A673 (cell line): ENCODE measurements at places on chromosomes 12 and 14. TPM values are rescaled to one million over a fixed set of nuclear protein-coding genes. Genes with fewer than 3 reads are reported as not detected.

GRCh38 chr12:13046964-13047363 is 2.8 kb downstream of the FAM234B start:
- peaks cover 7% of the 10 kb centered on the region for H3K4me1 ChIP-seq
- no peaks in the 10 kb centered on the region for H3K36me3 ChIP-seq
- no peak overlapping the region for H3K4me3 ChIP-seq
- no peak overlapping the region for H3K27ac ChIP-seq
- H3K27me3 ChIP-seq: no peaks in the 10 kb centered on the region
- no peak for DNase-seq

GRCh38 chr14:94480809-94481208 is 4.8 kb upstream of the SERPINA9 start:
- no peak for DNase-seq
- H3K27me3 ChIP-seq: peaks cover 13% of the 10 kb centered on the region

PZP gene
- not detected in 2 replicates for total RNA-seq

- H3K27me3 ChIP-seq: no peaks in the 10 kb centered on the region
- H3K27ac ChIP-seq: no peak overlapping the region
- no peak overlapping the region for H3K4me3 ChIP-seq
- no peaks in the 10 kb centered on the region for H3K4me1 ChIP-seq
Observed at GRCh38 chr14:24422694-24423601, 6.5 kb downstream of the CBLN3 start.

GRCh38 chr14:52729925-52730708 is at the start of gene STYX:
Gene STYX (plus strand): TSS chr14:52730166. CDS start chr14:52730475, 309 bp downstream.
- DNase-seq: peak; percentile 99
- peak within 1 kb of the TSS; percentile 93 for H3K27ac ChIP-seq
- H3K27me3 ChIP-seq: no peaks in the 10 kb centered on the region

- H3K36me3 ChIP-seq: no peaks in the 10 kb centered on the region
- no peak overlapping the region for H3K4me3 ChIP-seq
- no peak for DNase-seq
- H3K27ac ChIP-seq: no peak overlapping the region
- no peaks in the 10 kb centered on the region for H3K4me1 ChIP-seq
Observed at GRCh38 chr12:90842477-90842876, 112.5 kb downstream of the CCER1 start.

GRCh38 chr12:95177201-95177768 is 40.0 kb downstream of the FGD6 start:
- H3K4me3 ChIP-seq: no peak overlapping the region
- peaks cover 3% of the 10 kb centered on the region for H3K4me1 ChIP-seq
- DNase-seq: no peak
- no peak overlapping the region for H3K27ac ChIP-seq
- H3K36me3 ChIP-seq: no peaks in the 10 kb centered on the region

DNA sequence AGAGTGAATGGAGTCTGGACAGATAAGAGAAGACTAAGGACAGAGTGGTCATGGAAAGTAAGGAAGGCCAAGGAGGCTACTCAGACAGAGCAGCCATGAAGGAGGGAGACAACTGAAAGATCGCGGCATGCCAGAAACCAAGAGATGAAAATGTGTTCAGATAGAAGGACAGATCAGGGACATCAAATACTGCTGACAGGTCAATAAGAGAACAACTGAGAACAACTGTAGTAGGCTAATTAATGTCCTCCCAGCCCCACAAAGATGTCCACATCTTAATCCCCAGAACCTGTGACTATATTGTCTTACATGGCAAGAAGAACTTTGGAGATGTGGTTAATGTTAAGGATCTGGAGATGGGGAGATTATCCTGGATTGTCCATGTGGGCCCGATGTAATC is 15.0 kb upstream of the HELB start:
- no peaks in the 10 kb centered on the region for H3K4me1 ChIP-seq
- H3K27me3 ChIP-seq: peaks cover 4% of the 10 kb centered on the region
- H3K4me3 ChIP-seq: no peak overlapping the region
- no peak for DNase-seq
- H3K27ac ChIP-seq: no peak overlapping the region

DNA sequence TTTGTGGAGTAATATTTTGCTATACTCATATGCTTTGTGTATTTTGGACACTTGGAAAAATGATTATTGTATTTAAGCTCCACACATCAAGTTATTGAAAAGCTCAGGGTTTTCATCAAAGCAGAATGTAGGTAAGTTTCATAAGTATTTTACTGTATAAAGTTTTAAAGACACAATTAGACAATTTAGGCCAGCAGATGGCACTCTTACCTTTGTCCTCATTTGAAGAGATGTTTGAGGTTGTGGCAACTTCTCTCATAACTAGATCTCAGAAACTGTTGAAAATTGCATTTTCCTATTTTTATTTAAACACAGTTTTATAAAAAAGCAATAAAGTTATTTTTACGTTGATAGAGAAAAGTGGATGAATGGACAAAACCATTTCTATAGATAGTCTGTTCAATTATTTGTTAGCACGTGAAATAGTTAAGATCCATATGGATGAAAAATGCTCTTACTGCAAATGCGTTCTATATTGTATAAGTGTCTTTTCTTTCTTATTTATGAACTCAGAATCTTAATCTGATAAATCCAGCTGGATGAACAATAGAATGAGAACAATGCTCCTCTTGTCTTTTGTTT is 300.0 kb downstream of the AEBP2 start:
- peaks cover 8% of the 10 kb centered on the region for H3K27me3 ChIP-seq
- no peaks in the 10 kb centered on the region for H3K36me3 ChIP-seq
- peak; percentile 81 for DNase-seq
- no peak overlapping the region for H3K4me3 ChIP-seq

- no peaks in the 10 kb centered on the region for H3K4me1 ChIP-seq
- H3K36me3 ChIP-seq: no peaks in the 10 kb centered on the region
- no peak overlapping the region for H3K4me3 ChIP-seq
Observed at GRCh38 chr12:28938581-28939235, 210.4 kb upstream of the FAR2 start.

DNA sequence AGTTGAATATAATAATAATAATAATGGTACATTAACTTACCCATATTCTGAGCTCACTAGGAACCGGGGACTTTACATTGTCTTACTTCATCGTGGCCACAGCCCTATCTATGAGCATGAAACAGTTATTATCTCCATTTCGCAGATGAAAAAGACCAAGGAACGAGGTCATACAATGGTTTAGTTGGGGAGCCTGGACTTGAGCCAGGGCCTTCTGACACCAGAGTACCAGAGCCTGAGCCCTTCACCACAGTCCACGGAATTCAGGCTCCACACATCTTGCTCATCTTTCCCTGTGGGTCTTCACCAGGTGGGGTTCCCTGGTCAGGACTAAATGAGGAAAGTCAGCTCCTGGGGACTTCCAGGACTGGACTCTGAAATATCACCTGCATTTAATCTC is 31.3 kb upstream of the CMKLR1 start:
- H3K27me3 ChIP-seq: peaks cover 9% of the 10 kb centered on the region
- H3K4me3 ChIP-seq: no peak overlapping the region
- H3K36me3 ChIP-seq: no peaks in the 10 kb centered on the region
- H3K27ac ChIP-seq: no peak overlapping the region
- no peak for DNase-seq

DNA sequence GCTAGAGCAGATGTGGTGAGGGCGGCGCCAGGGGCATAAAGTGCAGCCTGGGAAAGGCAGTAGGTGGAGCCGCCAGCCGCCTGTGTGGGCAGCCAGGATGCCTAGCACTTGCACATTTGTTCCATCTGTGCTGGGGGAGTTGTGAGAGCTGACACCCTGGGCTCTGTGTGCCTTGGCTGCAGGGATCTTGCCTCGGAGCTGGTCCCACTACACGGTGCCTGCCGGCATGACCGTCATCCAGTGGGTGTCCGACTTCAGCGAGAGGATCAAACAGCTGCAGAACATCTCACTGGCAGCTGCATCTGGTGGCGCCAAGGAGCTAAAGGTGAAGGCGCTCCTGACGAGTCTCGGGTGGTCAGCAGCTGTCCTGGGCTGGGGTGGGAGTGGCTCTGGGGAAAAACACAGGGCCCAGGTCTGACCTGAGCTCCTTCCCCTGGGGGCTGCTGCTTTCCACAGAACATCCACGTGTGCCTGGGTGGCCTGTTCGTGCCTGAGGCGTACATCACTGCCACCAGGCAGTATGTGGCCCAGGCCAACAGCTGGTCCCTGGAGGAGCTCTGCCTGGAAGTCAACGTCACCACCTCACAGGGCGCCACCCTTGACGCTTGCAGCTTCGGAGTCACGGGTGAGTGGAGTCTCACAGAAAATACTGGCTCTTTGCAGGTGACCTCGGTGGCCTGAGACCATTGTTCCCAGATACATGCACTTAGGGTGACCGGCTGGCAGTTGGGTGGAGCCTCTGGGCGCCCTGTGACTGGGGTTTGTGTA is 37.4 kb downstream of the HSP90AA1 start:
- no peak overlapping the region for H3K27ac ChIP-seq
- peaks cover 83% of the 10 kb centered on the region for H3K36me3 ChIP-seq
- no peak overlapping the region for H3K4me3 ChIP-seq
- no peaks in the 10 kb centered on the region for H3K4me1 ChIP-seq

DNA sequence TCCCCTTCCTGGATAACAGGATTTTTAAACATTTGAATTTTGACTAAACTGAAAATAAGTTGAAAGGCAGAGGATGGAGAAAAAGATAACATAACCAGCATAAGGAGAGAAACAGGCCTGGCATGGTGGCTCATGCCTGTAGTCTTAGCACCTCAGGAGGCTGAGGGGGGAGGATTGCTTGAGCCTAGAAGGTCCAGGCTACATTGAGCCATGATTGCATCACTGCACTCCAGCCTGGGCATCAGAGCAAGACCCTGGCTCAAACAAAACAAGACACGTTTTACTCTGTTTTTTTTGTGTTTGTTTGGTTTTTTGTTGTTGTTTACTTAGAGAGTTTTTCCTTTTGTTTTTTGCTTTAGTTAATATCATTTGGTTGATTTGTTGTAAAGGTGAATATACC is 8.7 kb downstream of the AKAP6 start:
- no peaks in the 10 kb centered on the region for H3K36me3 ChIP-seq
- no peak overlapping the region for H3K4me3 ChIP-seq
- no peaks in the 10 kb centered on the region for H3K27me3 ChIP-seq
- no peak for DNase-seq
- H3K4me1 ChIP-seq: no peaks in the 10 kb centered on the region

DNA sequence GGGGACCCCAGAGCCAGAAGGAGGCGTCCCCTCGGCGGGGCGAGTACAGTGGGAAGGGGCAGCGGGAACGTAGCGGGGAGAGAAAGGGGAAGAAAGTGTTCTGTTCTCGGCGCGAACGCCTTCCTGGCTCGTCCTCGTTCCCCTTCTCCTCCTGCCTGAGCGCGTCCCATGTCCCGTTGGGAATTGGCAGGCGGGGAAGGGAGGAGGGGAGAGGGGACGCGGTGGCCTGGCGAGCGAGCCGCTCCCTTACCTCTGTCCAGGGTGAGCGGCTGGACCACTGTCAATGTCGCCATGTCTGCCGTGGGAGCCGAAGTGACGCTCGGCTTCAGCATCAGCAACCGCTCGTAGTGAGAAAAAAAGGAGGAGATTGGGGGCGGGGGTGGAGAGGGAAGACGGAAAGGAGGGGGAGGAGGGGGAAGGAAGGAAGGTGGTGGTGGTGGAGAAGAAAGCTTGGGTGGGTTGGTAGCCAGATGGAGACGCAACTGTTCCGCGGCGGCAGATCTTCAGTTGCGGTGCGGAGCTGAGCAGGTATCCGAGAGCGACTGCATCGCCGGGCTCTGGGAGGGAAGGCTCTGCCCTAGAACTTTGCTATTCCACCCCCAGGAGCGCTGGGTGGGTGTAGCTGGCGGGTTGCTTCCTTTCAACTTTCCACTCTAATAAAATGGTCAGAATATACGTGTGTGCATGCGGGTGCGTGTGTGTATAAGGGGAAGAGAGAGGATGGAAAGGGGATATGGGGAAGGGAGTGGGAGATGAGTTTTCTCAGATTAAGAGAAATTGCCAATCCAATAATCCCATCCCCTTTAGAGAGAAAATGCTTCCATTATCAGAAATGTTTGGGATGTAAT is at the start of gene LIN7A:
Gene LIN7A (minus strand): TSS at position 544 of the 848 bp plus-strand sequence. CDS start 212 bp downstream, at position 332.
- peaks cover 10% of the 10 kb centered on the region for H3K4me1 ChIP-seq
- H3K4me3 ChIP-seq: peak within 1 kb of the TSS; percentile 71
- H3K27me3 ChIP-seq: no peaks in the 10 kb centered on the region
- peak within 1 kb of the TSS; percentile 87 for H3K27ac ChIP-seq

STAT6 gene
- 96.3 and 111 TPM in 2 replicates for total RNA-seq

DNA sequence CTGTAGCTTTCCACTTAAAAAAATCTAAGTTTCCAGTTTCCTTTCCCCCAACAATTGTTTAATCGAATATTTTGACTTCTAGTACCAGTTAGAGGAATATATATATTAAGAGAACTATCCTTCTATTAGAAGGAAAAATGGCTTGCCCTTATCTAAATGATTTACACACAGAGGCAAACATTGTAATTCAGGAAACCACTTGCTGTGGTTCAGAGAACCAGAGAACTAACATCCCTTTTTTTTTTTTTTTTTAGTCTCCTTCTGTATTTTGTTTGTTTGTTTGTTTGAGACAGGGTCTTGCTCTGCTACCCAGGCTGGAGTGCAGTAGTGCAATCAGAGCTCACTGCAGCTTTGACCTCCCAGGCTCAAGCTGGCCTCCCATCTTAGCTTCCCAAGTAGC is 746.6 kb downstream of the VRK1 start:
- no peaks in the 10 kb centered on the region for H3K27me3 ChIP-seq
- H3K36me3 ChIP-seq: no peaks in the 10 kb centered on the region
- H3K4me3 ChIP-seq: no peak overlapping the region
- no peak overlapping the region for H3K27ac ChIP-seq
- DNase-seq: no peak

- no peaks in the 10 kb centered on the region for H3K27me3 ChIP-seq
- H3K4me3 ChIP-seq: no peak overlapping the region
- peaks cover 70% of the 10 kb centered on the region for H3K36me3 ChIP-seq
- no peak for DNase-seq
- peaks cover 13% of the 10 kb centered on the region for H3K4me1 ChIP-seq
Observed at GRCh38 chr12:110373025-110373424, 30.5 kb downstream of the ANAPC7 start.
